ENCODE measurements at places on chromosomes 7 and 10.

DNA sequence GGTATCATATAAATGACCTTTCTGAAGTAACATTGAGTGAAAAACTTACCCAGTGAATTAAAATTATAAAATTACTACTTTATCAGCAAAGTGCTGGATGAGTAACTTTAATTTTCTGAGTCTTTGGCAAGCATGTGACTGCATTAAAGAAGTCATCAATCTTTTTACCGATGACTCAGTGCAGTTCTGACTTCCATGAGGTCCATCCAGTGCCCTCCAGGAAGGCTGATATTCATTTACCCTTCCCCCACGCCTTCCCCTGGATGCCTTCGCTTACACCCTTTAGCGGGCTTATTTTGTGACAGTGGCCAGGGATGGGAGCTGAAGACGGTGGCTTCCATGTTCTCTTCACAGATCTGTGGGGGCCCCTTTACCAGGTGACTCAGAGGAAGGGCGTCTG lies 572.9 kb upstream of the PFKP start:
- DNase-seq = no peak

GRCh38 chr7:16989811-16990413 lies 108.1 kb upstream of the AGR3 start:
- DNase-seq = peak; percentile 89

DNA sequence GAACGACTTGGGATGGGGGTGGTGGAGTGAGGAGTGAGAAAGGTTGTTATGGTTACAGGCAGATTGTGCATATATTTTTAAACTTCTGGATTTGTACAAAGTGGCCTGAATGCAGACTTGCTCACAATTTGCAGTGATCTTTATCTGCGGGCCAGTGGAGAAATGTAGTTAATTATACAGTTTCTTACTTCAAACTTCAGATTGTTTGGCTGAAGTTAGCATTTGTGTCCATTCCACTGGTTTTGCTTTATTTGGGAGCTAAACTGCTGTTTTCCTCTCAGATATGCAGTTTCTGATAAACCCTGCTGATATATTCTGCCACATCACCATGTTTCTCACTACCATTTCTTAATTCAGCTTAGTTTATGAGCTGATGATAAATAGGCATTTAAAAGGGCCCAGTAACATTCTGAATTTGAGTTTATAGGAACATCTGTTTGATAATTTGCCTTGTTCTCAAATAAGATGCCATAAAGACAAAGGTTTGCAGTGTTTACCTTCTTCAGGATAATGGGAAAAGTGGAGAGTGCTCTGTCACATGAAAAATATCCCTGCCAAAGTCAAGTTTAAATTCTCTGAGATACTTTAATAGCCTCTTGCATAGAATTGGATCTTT lies 170.1 kb downstream of the ST7 start:
- no peak for DNase-seq

GRCh38 chr10:100647928-100648327 lies 97.5 kb upstream of the PAX2 start:
- no peak for DNase-seq

DNA sequence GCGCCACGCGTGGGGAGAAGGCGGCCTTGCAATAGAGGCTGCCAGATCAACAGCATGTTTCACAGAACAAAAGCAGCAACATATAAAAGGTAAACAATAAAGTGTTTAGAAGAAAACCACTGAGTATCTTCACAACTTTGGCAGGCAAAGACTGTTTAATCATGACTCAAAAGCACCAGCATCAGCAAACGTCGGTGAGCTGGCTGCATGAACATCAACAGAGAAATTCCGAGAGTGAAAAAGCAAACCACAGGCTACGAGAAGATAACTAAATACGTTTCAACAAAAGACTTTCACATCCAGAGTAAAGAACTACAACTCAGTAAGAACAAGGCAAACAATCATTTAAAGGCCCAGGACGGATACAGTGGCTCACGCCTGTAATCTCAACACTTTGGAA lies 172.0 kb downstream of the MAD1L1 start:
- DNase-seq = no peak

DNA sequence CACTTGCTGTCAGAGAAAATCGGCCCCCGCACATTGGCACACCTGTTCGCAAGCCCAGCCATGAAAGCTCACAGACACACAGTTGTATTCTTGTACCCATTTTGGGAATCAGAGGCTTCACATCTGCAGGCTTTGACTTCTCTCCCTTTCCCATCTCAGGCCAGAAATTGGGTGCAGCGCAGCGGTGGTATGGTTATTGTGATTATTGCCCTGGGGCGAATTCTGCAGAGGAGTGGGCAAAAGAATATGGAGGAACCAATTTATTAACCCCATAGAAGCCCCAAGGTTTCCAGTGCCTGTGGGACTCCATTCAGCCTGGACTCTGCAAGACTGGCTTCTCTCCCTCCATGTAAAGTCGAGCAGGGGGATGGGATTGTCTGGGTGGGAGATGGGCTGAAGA lies 14.0 kb downstream of the TLX1 start:
- no peak for DNase-seq

- DNase-seq = no peak
These were observed 72.5 kb upstream of the CC2D2B start for GRCh38 chr10:95835149-95835860.

- no peak for DNase-seq
These were observed 691.5 kb upstream of the LRRN3 start for GRCh38 chr7:110399421-110399820.

- DNase-seq = no peak
These were observed 144.5 kb downstream of the ADCY1 start for GRCh38 chr7:45718464-45719330.

DNA sequence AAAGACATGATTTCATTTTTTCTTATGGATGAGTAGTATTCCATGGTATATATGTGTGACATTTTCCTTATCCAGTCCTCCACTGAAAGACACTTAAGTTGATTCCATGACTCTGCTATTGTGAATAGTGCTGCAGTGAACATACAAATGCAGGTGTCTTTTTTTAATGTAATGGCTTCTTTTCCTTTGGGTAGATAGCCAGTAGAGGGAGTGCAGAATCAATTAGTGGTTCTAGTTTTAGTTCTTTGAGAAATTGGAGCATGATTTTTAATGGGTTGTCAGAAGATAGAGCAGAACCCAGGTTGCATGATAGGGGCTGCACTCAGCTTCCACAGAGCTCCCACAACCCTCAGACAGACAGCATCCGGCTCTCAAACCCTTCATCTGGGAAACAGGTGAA lies 152.9 kb upstream of the PLXDC2 start:
- no peak for DNase-seq

DNA sequence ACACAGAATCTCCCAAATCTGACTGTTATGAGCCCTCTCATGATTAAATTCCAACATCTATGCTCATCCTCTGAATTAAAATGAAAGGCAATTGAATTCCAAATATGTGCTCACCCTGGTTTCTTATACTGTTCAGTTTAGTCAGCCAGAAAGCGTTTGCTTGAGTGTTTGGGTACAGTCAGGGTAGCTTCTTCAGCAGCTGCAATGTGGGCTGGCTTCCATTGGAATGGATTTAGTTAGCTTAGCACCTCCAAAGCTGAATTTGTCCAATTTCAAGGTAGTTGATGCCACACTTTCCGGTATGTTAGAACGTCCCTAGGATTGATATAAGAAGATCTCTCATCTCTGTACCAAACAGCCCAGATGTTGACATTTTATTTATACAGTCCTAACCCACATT lies 9.3 kb downstream of the KLHL7 start:
- no peak for DNase-seq

DNA sequence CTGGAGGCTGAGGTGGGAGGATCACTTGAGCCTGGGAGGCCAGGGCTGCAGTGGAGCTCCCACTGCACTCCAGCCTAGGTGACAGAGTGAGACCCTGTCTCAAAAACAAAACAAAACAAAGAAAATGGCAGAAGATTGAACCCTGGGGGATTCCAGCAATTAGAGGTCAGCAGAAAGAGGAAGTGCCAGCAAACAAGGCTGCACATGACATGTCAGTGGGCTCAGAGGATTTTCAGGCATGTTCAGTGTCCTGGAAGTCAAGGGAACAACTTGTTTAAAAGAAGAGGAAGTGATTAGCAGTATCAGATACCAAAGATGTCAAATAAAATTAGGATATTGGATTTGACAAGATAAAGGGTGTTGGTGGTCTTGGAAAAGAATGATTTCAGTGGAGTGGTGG lies 32.3 kb downstream of the RAB18 start:
- no peak for DNase-seq

DNA sequence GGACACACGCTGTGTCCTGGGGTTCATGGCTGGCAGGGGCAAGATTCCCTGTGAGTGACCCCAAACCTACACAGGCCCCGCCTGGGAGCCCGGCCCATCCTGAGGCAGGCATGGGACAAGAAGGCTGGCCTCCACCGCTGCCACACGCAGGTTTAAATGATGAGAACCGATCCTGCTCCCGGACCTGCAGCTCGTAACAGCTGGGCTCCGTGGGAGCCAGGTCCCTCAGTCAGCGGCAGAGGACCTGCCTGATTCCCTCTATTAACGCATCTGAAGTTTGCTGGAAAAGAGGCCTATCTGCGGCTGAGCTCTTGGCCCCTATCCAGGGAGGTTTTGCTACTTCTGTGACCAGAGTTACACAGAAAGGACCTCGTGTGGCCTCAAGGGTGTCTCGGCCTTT lies 112.3 kb downstream of the VIPR2 start:
- DNase-seq = no peak

DNA sequence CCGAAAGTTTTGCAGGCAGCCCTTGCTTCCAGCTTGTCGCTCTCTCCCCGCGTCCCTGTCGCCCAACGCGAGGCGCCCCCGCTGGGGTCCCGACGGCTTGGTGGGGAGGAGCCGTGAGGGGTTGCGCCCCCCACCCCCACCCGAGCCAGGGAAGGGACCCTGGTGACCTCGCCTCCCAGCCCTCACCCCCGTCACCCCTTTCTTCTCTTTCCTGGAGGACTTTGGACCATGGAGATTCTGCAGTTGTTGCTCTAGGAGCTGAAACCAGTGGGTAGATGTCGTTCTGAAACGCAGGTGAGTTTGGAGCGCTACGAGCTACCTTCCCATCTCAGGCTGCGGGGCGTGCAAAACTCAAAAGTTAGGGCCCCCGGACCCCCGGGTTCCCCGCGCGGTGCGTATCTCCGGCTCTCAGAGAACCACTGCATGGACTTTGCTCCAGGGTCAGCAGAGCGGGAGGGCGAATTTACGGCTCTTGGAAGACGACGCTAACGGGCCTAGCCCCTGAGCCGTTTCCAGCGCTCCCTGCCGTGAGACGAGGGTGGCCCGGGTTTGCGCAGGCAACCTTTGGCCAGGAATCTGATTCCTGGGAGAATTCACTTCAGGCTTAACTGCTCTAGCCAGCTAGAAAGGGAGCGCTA lies 684 bp upstream of the ATXN7L1 start:
- DNase-seq = no peak

DNA sequence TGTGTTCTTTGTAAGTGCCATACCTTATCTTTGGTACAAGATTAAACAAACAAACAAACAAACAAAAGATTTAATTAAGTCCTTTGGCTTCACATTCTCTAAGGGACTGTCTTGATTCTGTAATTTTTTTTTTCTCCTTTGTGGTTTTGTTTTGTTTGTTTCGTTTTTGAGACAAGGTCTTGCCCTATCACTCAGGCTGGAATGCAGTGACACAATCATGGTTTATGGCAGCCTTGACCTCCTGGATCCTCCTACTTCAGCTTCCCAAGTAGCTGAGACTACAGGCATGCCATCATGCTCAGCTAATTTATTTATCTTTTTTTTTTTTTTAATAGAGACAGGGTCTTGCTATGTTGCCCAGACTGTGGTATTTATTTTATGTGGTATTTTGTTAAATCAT lies 165.8 kb downstream of the LRRC4 start:
- DNase-seq = no peak

- DNase-seq = no peak
These were observed 80.0 kb downstream of the RBM33 start for GRCh38 chr7:155724327-155725005.

DNA sequence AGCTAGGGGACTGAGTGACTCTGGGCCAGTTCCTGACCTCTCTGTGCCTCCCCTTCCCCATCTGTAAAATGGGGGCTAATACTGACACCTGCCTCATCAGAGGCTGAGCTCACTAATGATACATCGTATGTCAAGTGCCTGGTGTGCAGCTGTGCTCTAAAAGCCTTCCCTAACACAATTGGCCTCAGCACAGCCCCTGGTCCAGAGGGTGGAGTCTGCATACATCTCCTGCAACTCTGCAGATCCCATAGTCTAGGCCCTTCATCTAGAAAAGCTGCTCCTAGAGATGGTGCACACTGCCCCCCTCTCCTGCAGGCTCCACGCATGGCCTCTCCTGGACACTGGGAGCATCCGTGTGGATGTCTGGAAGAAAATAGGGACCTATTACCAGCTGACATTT lies 255.0 kb downstream of the RPS24 start:
- DNase-seq = no peak

GRCh38 chr10:120979435-120980278 lies 128.5 kb downstream of the WDR11 start:
- no peak for DNase-seq

DNA sequence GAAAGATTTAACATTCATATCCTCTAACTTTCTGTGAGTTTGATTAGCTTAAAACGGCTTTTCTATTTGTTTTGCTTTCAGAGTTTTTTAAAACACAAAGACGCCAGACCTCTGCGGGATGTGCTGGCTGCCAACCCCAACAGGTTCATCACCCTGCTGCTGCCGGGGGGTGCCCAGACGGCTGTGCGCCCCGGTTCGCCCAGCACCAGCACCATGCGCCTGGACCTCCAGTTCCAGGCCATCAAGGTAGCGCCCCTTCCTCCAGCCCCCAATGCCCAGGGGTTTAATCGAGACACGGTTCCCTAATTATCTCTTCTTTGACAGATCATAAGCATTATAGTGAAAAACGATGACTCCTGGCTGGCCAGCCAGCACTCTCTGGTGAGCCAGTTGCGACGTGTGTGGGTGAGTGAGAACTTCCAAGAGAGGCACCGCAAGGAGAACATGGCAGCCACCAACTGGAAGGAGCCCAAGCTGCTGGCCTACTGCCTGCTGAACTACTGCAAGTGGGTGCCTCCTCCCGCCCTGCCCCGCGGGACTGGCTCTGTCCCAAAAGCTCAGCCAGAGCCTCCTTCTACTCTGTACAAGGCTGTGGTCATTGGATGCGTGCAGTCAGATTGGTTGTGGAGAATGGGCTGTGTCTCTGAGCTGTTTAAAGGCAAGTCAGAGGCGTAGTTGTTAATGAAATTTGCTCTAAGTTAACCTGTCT lies 71.2 kb downstream of the TRRAP start:
- DNase-seq = no peak

- no peak for DNase-seq
These were observed 89.0 kb upstream of the ZNF804B start for GRCh38 chr7:88670536-88670935.

DNA sequence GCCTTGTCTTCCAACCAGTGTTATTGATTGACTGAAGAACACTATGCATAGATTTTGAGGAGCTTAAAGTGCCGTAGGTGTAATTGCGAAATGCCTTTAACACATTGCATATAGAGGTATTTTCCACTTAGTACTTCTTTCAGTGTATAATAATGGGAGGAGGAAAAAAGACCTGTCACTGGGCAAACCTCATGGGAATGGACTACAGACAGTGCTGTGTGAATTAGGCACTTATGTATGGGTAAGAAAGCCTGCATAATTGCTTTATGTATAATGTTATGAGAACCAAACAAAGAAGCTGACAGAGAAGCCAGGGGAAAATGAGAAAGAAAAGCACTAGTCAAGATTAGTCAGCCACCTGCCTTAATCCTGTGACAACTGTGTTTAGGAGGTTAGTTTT lies 12.4 kb upstream of the SCRN1 start:
- DNase-seq = no peak
